ENCODE measurements at places on chromosomes 2 and 18. TPM values are rescaled to one million over a fixed set of nuclear protein-coding genes. Genes with fewer than 3 reads are reported as not detected.

- DNase-seq = no peak
These were observed 53.9 kb upstream of the SETBP1 start for GRCh38 chr18:44626807-44627206.

- no peak for DNase-seq
These were observed 12.1 kb downstream of the EPAS1 start for GRCh38 chr2:46309052-46309953.

Gene LIPG
- polyA plus RNA-seq = 56.7 TPM

DNA sequence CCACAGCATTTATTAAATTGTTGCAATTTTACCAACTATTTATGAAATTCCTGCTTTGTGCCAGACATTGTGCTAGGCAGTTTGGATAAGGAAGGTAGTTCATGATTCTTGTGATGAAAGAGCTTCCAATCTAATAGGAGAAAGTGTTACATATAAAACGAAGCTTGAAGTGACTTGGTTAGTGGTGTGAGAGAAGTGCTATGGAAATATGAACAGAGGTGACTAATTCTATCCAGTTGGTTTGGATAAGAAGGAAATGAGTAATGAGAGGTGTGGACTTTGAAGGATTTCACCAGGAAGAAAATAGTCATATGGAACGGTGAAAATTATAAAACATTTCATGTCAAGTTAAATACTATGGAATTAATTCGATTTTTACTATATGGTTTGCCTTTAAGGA is 48.6 kb downstream of the EML6 start:
- DNase-seq = no peak

DNA sequence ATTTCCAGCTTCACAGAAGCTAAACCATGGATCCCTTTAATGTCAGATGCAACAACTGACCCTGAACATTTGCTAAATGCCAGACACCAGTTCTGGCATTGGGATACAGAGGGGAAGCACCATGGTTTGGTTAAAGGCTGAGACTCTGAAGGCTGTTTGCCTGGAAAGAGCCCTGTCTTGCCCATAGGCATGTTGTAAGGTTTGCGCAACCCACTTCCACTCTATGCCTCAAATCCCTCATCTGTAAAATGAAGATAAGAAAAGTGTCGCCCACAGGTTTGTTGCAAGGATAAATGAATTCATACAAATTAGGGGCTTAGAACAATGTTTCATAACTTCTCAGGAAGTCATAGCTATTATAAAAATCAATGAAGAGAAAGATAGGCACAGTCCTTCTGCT is 380.9 kb upstream of the GYPC start:
- no peak for DNase-seq

GRCh38 chr18:76866666-76867065 is 44.3 kb downstream of the ZNF236 start:
- no peak for DNase-seq

DNA sequence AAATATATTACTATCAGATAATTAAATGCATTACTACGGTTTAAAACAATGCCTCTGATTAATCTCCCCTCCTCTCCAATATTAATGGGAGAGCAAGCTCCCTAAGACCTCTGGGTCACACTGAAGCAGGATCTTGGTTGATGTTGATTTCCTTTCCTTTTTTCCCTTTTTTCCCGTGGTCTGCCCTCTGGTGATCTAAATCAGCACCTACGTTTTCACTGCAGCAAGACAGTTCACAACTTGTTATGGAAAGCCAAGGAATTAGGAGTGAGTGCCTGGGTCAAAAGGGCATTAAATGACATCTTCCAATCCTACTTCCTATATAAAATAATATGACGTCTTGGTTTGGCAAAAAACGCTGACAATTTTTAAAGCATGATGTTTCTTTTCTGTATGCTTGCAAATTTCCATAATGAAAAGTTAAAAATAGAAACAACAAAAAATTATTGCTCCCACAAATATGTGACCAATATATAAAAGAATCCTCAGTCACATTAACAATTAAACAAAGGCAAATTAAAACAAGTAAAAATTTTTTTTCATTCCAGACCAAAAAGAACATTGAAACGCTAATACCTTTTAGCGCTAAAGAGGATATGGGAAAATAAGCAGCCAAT is 7.9 kb upstream of the CFAP36 start:
- DNase-seq = no peak

- DNase-seq = no peak
These were observed 707.4 kb upstream of the CDH2 start for GRCh38 chr18:28884304-28884703.

DNA sequence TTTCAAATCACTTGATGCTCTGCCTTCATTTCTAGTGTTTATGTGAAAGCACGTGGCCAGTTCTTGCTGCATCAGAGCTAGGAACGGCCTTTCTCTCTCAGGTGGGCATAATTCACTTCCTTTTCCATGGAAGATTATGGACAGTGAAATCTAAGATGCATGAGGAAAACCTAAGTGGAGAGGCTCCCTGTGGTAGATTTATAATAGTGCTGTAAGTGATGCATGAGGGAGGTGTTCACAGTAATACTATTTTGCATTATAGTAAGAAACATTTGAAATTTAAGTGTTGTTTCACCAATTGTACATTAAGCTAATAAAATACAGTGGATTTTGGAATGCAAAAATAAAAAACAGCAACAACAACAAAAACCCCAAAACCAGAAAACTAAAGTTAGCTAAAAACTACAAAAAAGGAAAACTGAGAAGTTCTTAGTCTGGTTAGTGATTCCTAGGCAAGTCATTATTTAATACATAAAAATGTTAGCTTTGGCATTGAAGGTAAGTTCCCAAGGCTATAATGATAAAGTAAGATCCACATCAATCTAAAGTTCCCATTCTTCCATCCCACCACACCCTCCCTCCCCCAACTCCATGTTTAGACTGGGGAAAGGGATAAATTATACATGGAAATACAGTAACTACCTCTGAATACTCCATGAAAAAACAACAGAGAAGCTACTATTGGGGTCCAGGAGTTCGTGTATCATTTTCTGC is 153.9 kb downstream of the NAPG start:
- DNase-seq = no peak

Gene LIMS1
- polyA plus RNA-seq = 53.1 TPM

GRCh38 chr2:172704072-172704936 is 31.3 kb upstream of the RAPGEF4 start:
- DNase-seq = no peak

DNA sequence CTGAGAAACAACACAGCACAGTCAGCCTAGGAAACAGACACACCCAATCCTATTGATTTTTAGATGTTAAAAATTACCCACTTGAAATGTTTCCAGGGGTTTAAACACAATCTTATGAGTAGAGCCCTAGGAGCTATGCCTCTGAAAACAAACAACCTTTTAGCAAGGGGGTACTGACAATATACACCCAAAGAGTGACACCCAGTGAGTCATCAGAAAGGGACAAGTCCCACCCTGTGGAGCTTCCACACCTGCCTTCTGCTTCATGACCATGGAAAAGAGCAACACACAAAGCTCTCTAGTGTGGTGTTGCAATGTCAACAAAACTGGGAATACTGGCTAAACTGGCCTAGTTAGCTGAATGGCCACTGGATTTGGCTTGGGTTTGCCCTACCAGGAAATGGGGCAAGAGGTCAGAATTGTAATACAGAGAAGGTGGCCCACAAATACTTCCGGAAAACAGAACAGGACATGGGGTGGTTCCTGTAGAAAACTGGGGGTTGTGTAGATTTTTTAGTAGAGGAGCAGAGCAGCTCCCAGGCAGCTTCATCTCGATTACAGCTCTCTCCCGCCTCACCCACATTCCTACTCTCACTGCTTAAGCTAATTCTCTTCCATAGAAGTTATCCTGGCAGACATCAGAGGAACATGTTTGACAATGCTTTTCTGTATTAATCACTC is 98.2 kb downstream of the GAREM1 start:
- no peak for DNase-seq

Gene PDE1A
- polyA plus RNA-seq = 22.5 TPM

Gene TDRD15
- polyA plus RNA-seq = not detected

GRCh38 chr2:231016566-231017230 is 20.6 kb upstream of the C2orf72 start:
- DNase-seq = no peak

DNA sequence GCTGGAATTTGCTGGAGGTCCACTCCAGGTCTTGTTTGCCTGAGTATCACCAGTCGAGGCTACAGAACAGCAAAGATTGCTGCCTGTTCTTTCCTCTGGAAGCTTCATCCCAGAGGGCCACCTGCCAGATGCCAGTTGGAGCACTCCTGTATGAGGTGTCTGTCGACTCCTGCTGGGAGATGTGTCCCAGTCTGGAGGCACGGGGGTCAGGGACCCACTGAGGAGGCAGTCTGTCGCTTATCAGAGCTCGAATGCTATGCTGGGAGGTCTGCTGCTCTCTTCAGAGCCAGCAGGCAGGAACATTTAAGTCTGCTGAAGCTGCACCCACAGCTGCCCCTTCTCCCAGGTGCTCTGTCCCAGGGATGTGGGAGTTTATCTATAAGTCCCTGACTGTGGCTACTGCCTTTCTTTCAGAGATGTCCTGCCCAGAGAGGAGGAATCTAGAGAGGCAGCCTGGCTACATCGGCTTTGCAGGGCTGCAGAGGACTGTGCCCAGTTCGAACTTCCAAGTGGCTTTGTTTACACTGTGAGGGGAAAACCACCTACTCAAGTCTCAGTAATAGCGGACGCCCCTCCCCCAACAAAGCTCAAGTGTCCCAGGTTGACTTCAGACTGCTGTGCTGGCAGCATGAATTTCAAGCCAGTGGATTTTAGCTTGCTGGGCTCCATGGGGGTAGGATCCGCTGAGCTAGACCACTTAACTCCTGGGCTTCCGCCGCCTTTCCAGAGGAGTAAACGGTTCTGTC is 301.1 kb downstream of the ERBB4 start:
- DNase-seq = no peak

- no peak for DNase-seq
These were observed 115.9 kb upstream of the EPAS1 start for GRCh38 chr2:46181306-46181705.

Gene ASXL2
- polyA plus RNA-seq = 25.2 TPM

DNA sequence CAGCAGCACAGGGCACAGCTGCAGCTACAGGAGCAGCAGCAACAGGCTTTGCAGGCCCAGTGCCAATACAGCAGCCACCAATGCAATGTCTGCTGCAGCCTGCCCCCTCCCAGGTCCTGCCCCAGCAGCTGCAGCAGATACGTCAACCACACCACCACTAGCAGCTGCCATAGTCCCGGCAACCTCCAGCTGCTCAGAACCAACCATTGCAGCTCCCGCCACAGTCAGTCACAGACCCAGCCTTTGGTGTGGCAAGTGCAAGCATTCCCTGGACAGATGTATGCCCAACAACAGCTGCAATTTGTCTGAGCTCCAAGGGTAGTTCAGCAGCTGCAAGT is 53.3 kb upstream of the TUBA3E start:
- no peak for DNase-seq

DNA sequence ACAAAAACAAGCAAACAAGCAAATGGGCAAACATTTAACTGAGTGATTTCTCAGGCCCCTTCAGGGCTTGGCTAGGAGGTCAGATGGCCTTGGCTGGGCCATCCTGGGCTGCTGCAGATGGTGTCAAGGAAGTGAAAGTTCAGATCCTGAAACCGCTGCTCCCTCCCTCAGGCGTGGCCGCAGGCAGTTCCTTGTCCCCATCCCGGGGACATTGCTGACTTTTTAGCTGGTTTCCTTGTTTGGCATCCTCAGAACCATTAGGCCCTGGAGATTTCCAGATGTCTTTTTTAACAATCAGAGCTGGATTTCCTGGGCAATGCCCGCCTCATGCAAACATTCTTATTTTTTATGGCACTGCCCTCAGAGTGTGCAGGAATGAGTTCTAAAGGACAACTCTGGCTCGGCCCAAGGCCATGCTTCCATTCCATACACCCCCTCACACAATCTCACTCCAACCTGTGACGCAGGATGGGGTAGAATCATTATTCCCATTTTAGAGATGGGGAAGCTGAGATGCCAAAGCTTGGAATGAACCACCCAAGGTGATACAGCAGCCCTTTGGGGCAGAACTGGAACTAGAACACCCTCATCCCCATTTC is 86.1 kb upstream of the ZCCHC2 start:
- DNase-seq = no peak

Gene DNAJC5G
- polyA plus RNA-seq = 0.76 TPM

DNA sequence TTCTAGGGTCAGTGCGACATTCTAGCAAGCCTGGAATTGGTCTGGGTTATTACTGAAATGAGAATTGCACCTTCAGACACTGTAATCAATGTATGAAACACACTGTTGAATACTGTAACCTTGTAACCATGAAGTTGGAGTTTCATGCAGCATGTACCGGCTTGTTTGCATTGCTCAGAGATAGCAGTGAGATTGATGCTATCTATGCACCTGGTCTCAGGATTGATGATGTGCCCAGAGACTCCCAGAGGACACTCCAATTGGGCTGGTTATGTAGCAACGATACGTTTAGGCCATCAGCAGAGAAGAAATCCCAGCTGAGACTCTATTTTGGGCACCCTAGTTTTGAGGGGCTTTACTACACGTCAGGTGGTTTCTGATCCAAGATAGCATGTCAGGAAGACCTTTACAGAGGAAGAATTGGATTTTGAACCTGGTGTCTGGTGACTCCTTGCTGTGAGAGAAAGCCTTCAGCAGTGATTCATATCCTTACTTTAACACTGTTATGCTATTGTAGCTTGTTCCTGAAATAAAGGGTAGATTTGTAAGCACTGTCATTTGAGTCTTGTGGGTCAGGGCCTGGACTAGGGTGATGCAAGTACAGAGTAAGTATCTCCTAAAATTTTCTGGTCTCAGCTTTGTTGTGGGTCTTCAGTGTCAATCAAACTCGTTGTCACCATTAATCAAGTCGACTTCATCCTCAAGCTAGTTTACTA is 305.1 kb upstream of the GULP1 start:
- no peak for DNase-seq

Gene CCDC85A
- 1.5 TPM for polyA plus RNA-seq

DNA sequence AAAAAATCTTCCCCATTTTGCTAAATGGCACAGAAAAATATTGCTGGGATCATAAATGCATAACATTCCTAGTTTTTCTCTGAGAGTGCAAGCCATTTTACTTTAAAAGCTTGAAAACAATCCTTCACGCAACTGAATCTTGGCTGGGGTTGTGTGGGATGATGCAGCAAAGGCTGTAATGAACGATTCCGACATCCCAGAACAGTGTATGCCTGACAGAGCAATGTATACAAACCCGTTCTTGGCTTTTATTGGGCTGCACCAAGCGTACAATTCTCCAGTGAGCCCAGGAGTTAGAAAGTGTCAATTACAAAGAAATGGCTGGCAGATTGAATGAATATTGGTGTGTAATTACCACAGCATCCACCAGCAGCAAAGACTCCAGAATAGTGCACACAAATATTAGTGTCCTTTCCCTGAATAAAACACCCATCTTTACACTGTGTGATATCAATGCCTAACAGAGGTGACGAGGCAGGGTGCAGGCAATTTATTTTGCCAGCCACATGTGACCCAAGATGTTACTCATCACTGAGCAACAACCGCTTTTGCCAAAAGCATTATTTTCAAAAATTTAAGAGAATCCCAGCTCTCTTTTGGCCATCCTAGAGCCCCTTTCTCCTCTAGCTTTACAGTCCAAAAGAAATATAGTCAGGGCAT is 578.6 kb upstream of the CHAC2 start:
- DNase-seq = no peak

GRCh38 chr2:143691121-143691520 is 561.9 kb downstream of the ARHGAP15 start:
- no peak for DNase-seq
